ENCODE measurements at places on chromosomes 11 and 22.

DNA sequence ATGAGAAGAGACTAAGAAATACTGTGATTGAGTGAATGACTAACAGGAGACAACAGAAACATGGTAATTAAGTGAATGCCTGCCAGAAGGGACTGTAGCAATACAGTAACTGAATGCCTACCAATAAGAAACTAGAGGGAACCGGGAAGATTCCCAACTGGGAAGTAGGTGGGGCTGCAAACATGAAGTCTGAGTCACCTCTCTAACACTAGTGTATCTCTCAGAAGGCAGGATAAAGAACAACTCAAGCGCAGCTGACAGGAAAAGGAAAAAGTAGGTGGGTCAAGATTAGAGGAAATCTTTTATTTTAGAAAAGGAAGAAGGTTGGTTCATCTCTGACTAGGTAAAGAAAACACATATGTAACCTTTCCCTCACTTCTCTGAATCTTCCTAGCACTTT is 14.0 kb downstream of the C11orf42 start:
- no peak for DNase-seq

- DNase-seq, result peak; percentile 27
These were observed at the start of gene TRIM22 for GRCh38 chr11:5689551-5689983. TSS of gene TRIM22 (plus strand) at chr11:5689790. CDS start at chr11:5696233, 6,443 bp downstream.

DNA sequence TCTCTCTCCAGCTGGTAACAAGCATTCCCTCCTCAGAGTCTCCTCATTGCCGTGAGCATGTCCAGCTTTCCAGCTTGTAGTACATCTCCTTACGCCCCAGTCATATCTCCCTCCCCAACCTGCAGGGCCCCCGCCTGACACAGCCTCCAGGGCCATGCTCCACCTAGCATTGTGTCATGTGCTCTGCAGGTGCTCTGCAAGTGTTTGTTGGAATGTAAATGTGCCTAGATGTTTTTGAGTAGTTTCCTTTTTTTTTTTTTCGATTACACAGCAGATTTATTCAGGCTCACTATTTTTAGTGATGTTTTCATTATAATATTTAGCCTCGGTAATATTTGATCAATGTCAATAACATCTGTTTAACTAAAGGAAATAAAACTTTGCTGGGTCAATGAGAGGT is 82.5 kb downstream of the NCAM1 start:
- no peak for DNase-seq

- DNase-seq, result no peak
These were observed 4.0 kb downstream of the P4HA3 start for GRCh38 chr11:74307434-74307833.

DNA sequence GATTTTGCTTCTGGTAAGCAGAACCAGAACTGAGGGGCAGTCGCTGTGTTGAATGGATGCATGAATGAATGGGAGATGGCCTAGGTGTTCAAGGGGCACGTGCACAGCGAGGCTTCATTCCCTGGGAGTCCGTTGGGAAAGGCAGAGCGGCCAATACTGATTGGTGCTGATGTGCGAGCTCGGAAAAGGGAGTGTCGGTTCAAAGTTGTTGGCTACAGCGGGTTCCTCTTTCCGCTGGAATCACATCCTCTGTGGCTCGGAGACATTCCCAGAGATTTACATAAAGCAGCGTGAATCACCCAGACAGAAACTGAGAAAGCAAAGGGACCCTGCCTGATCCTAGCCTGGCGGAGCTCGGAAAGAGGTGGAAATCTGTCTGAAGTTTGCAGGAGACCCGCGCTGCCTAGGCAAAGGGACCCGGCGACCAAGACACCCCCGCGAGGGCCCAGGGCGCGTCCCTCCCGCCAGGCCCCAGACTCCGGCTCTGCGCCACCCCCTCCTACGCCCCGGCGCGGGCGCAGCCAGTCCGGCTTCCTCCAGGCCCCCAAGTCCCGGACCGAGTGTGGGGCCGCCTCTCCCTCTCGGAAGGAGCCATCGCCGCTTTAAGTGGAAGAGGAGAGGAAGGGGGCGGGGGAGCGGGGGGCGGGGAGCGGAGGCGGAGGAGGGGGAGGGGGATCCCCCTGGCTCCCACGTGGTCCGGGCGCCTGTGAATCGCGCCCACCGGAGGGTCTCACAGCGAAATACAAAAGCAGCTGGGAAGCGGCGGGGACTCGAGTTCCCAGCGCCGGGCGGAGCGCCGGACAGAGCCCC is at the start of gene FJX1:
Gene FJX1, plus strand, starts transcription at position 774 of the 810 bp plus-strand sequence. CDS start 177 bp downstream, outside the sequence.
- no peak for DNase-seq

DNA sequence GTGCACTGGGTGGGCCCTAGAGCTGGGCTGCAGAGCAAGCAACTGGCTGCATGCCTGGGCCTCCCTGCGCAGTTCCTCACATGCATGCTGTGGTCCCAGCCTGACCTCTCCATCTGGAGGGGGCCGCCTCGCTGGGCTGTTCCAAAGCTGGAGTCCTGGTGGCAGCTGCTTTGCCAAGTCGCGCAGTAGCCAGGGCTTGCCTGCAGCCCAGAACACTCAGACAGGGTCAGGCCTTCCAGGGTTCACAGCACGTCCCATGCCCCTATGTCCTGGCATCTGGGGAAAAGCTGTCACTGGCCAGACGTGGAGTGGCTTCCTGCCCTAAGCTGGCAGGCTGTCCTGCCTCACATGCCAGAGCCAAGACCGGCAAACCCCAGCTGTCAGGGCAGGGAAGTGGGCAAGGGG is 16.5 kb upstream of the CDC42EP2 start:
- no peak for DNase-seq

GRCh38 chr11:22510741-22511140 is 114.9 kb downstream of the FANCF start:
- no peak for DNase-seq

DNA sequence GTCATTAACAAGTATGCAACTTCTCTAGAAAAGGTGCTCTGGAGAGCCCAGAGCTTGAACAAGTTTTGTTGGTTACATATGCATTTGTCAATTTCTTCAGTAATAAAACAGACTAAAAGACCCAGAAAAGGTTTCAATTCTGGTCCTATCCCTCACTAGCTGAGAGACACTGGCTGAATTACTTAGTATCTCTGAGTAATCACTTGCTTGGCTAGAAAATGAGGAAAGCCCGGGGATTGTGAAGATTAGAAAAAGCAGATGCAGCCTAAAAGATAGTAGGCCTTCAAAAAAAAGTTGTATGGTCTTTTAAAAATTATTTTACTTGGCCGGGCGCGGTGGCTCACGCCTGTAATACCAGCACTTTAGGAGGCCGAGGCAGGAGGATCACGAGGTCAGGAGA is 41.2 kb downstream of the MAPK1 start:
- no peak for DNase-seq

- no peak for DNase-seq
These were observed 615.4 kb upstream of the B3GAT1 start for GRCh38 chr11:135027461-135027860.

GRCh38 chr11:35170503-35170902 is 31.5 kb downstream of the CD44 start:
- no peak for DNase-seq

DNA sequence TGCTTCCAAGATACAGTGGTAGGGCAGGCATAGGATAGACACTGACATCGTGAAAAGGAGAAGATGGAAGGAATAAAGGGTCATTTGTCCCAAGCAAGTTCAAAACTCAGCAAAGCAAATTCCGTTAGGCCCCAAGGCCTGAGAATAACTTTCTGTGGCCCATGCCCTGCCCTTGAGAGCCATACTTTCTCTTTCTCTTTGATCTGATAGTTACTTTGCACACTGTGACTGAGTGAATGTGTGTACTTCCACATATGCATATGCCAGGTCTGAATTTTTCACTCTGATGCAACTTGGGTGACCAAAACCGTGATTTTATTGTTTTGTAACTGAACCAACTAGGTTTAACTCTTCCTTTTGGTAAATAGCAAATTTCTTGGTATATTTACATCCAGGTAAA is 371.5 kb downstream of the RAB38 start:
- no peak for DNase-seq

- DNase-seq, result no peak
These were observed 39.9 kb downstream of the KCNC1 start for GRCh38 chr11:17774232-17775034.

DNA sequence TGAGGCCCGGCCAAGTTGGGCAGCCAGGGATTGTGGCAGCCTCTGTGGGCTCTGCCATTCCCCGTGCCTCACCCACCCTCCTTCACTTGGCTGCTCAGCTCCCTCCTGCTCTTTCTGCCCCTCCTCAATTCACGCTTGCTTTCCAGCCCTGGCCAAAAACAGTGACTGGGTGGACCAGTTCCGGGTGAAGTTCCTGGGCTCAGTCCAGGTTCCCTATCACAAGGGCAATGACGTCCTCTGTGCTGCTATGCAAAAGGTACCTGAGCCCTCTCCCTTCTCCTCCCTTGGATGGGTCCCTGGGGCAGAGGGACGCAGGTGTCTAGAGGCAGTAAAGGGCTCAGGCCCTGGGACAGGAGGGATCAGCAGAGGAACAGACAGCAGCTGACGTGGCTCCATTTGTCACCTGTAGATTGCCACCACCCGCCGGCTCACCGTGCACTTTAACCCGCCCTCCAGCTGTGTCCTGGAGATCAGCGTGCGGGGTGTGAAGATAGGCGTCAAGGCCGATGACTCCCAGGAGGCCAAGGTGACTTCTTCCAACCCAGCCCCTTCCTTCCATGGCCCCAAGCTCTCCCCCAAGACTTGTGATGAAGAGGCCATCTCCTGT is 2.7 kb downstream of the FREY1 start:
- DNase-seq, result no peak

- DNase-seq, result no peak
These were observed 741 bp upstream of the NAV2 start for GRCh38 chr11:19711911-19712280.
